ENCODE measurements at places on chromosomes 7 and 10. TPM values are rescaled to one million over a fixed set of nuclear protein-coding genes. Genes with fewer than 3 reads are reported as not detected.

Gene BMPER
- 8.5 TPM for total RNA-seq

DNA sequence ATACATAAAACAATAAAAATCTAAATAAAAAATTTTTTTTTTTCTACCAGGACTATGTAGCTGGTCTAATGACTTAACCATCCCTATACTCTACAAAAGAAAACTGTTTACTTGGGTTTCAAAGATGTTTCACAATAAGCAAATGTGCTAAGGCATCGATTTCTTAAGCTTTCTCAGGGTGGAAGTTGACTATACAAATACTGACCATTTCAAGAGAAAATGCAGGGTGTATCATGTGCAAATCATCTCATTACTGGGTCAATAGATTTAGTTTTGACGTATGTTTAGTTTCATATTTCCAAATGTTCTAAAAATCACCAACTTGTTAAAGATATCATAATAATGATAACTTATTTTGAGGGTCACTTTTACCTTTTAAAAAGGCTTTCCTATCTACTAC lies 7.5 kb downstream of the NRP1 start:
- no peak overlapping the region for H3K4me3 ChIP-seq
- peaks cover 22% of the 10 kb centered on the region for H3K4me1 ChIP-seq
- H3K27ac ChIP-seq = no peak overlapping the region
- H3K36me3 ChIP-seq = peaks cover 12% of the 10 kb centered on the region
- H3K27me3 ChIP-seq = no peaks in the 10 kb centered on the region

DNA sequence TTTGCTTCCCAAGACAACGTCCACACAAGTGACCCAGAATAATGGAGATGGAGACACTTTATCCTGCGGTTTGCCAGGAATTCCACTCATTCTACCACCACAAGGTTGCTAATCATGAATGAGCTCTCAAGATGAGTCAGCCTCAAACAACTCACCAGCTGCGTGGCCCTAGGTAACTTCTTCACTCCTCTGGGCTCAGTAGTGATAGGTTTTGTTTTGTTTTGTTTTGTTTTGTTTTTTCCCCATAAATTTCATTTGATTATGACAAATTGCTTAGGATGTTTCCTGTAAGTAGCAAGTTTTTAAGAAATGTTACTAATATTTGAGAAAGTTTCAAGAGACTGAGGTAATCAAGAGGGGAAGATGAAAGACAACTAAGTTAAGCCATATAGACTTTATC lies 286.8 kb downstream of the PARD3 start:
- no peak overlapping the region for H3K27ac ChIP-seq
- H3K27me3 ChIP-seq = no peaks in the 10 kb centered on the region
- H3K36me3 ChIP-seq = no peaks in the 10 kb centered on the region

Gene TEX47
- total RNA-seq = not detected

DNA sequence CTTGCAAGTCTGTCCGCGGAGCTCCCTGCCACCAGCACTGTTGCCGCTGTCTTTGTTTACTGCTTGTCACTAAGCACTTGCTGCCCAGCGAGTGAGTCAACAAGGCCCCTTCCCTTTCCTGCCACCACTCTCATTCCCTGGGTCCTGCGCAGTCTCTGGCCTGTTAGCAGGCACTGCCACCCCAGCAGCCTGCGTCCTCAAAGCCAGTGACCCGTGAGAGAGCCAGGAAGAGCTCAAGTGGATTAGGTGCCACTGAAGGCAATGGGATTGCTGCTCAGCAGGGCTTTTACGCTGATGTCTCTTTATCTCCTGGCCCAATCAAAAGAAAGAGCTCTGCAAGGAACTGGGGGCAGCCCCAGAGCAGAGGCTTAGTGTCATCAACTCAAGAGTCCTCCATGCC lies at the start of gene FRMPD2:
FRMPD2 (minus strand) TSS at position 61 of the 400 bp plus-strand sequence. CDS start 129 bp downstream, outside the sequence.
- H3K4me1 ChIP-seq = no peaks in the 10 kb centered on the region
- H3K36me3 ChIP-seq = no peaks in the 10 kb centered on the region
- H3K4me3 ChIP-seq = no peak within 1 kb of the TSS
- H3K27me3 ChIP-seq = no peaks in the 10 kb centered on the region
- H3K27ac ChIP-seq = no peak within 1 kb of the TSS

Gene PON3
- total RNA-seq = 256 TPM

- peak; percentile 85 for DNase-seq
- no peaks in the 10 kb centered on the region for H3K36me3 ChIP-seq
- H3K27ac ChIP-seq = peak within 1 kb of the TSS; percentile 98
- peaks cover 20% of the 10 kb centered on the region for H3K4me1 ChIP-seq
Measured at GRCh38 chr7:100015232-100016214, at the start of gene ZKSCAN1. Gene ZKSCAN1 (plus strand): TSS chr7:100015596. CDS start chr7:100023507, 7,911 bp downstream.

DNA sequence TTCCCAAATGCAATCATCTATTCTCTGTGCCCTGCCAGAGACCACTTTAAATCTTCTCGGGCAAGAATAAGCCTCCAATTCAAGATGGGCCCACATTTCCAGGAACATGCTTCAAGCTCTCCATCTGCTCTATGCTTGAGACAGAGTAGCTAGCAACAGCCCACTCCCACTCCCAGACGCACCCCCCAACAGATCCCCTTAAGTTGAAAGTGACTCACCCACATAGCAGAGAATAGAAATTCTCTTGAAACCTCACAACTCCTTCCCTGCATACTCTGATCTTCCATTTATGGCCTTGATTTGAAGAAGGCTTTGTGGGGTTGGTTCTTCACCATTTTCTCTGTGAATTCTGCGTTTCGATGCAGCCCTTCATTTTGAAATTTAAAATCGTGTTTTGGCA lies 604.0 kb downstream of the INHBA start:
- no peaks in the 10 kb centered on the region for H3K36me3 ChIP-seq
- H3K27ac ChIP-seq = no peak overlapping the region
- H3K27me3 ChIP-seq = no peaks in the 10 kb centered on the region

GRCh38 chr7:134922720-134923704 lies 63.3 kb upstream of the AGBL3 start:
- peaks cover 5% of the 10 kb centered on the region for H3K4me1 ChIP-seq
- no peaks in the 10 kb centered on the region for H3K27me3 ChIP-seq
- no peak overlapping the region for H3K27ac ChIP-seq

DNA sequence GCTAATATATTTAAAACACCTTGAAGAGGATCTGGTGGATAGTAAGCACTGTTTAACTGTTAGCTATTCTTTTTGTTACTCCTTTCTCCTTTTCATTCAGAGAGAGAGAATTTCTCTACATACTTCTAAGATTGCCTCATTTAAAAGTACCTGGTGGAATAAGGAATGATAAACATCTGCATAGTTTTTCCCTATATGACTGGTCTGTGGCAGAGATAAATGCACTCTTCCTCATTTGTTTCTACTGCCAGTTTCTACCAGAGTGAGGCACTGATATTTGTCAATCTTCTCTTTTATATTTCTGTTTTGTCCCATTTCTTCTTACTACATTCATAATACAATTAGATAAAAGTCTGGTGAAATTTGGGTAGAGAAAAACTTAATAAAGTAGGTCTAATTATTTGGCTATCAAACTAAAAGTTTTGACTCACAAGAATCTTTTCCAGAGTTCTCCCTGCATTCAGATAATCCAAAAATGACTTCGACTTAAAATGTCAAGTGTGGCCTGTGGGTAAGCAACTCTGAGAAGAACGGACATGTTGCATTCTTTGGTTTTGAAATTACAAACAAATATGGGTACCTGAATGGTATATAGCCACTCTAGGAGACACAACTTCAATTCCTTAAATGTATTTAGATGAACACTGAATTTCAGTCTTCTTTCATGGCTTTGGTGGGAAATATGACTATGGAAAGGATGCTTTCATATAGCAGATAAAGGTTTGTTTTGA lies 38.8 kb downstream of the RNLS start:
- no peak overlapping the region for H3K27ac ChIP-seq
- H3K4me3 ChIP-seq = no peak overlapping the region
- no peaks in the 10 kb centered on the region for H3K27me3 ChIP-seq
- H3K4me1 ChIP-seq = peaks cover 6% of the 10 kb centered on the region

- DNase-seq = no peak
- H3K27me3 ChIP-seq = no peaks in the 10 kb centered on the region
- H3K27ac ChIP-seq = no peak overlapping the region
- H3K4me3 ChIP-seq = no peak overlapping the region
- H3K4me1 ChIP-seq = peaks cover 6% of the 10 kb centered on the region
- H3K36me3 ChIP-seq = peaks cover 42% of the 10 kb centered on the region
Measured at GRCh38 chr7:73509463-73509862, 12.6 kb downstream of the BAZ1B start.

DNA sequence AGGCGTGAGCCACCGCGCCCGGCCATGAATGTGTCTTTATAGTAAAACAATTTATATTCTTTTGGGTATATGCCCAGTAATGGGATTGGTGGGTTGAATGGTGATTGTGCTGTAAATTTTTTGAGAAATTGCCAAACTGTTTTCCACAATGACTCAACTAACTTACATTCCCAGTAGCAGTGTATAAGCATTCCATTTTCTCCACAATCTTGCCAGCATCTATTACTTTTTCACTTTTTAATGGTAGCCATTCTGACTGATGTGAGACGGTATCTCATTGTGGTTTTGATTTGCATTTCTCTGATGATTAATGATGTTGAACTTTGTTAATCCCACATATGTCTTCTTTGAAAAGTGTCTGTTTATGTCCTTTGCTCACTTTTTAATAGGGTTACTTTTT lies 1187.9 kb downstream of the XPNPEP1 start:
- H3K27ac ChIP-seq = no peak overlapping the region
- no peaks in the 10 kb centered on the region for H3K27me3 ChIP-seq
- H3K36me3 ChIP-seq = no peaks in the 10 kb centered on the region
- no peaks in the 10 kb centered on the region for H3K4me1 ChIP-seq

- no peak overlapping the region for H3K4me3 ChIP-seq
- H3K27ac ChIP-seq = no peak overlapping the region
- no peaks in the 10 kb centered on the region for H3K27me3 ChIP-seq
- no peaks in the 10 kb centered on the region for H3K4me1 ChIP-seq
- DNase-seq = no peak
Measured at GRCh38 chr7:110867771-110868170, 223.2 kb upstream of the LRRN3 start.

- no peaks in the 10 kb centered on the region for H3K27me3 ChIP-seq
- peak; percentile 5 for DNase-seq
- H3K4me1 ChIP-seq = no peaks in the 10 kb centered on the region
- H3K36me3 ChIP-seq = no peaks in the 10 kb centered on the region
- no peak overlapping the region for H3K4me3 ChIP-seq
Measured at GRCh38 chr10:49090696-49091380, 24.5 kb downstream of the VSTM4 start.

DNA sequence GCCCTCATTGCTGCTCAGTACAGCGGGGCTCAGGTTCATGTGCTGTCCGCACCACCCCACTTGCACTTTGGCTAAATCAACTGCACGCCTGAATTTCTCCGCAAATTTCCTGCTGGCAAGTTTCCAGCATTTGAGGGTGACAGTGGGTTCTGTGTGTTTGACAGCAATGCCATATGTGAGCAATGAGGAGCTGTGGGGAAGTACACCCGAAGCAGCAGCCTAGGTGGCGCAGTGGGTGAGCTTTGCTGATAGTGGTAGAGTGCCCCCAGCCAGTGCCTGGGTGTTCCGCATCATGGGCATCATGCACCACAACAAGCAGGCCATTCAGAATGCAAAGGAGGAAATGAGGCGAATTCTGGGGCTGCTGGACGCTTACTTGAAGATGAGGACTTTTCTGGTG lies 103.9 kb upstream of the POT1 start:
- H3K27ac ChIP-seq = no peak overlapping the region
- DNase-seq = no peak
- no peaks in the 10 kb centered on the region for H3K36me3 ChIP-seq
- H3K4me1 ChIP-seq = no peaks in the 10 kb centered on the region
- no peak overlapping the region for H3K4me3 ChIP-seq

Gene KNDC1
- 0.61 TPM for total RNA-seq

Gene WDFY4
- total RNA-seq = 3.3 TPM

DNA sequence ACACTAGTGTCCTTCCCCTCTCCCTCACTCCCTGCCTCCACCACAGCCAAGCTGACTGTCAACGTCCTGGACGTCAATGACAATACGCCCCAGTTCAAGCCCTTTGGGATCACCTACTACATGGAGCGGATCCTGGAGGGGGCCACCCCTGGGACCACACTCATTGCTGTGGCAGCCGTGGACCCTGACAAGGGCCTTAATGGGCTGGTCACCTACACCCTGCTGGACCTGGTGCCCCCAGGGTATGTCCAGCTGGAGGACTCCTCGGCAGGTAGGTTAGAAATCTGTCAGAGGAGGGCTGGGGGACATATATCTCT lies 24.9 kb upstream of the VSIR start:
- no peak overlapping the region for H3K27ac ChIP-seq
- no peak for DNase-seq
- no peak overlapping the region for H3K4me3 ChIP-seq
- no peaks in the 10 kb centered on the region for H3K27me3 ChIP-seq
- H3K4me1 ChIP-seq = peaks cover 8% of the 10 kb centered on the region

Gene SHLD2
- 11.7 TPM for total RNA-seq

Gene TMEM273
- total RNA-seq = 9.5 TPM

GRCh38 chr10:70617798-70618568 lies 15.4 kb upstream of the PRF1 start:
- no peak for DNase-seq
- no peaks in the 10 kb centered on the region for H3K27me3 ChIP-seq
- H3K4me3 ChIP-seq = no peak overlapping the region
- no peak overlapping the region for H3K27ac ChIP-seq

DNA sequence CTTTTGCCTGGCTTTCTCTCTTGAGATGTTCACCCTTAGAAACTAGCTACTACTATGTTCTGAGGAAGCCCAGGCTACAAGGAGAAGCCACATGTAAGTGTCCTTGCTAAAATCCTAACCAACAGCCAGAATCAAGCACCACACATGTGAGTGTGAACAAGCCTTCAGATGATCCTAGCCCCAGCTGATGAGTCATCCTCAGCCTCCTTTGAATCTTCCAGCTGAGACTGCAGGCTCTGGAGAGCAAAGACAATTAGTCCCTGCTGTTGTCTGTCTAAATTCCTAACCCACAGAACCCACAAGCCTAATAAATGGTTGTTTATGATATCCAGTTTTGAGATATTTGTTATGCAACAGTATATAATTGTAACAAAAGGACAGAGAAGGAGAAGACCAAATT lies 92.8 kb upstream of the TAC1 start:
- no peak overlapping the region for H3K27ac ChIP-seq
- H3K4me1 ChIP-seq = no peaks in the 10 kb centered on the region
- DNase-seq = no peak
- H3K27me3 ChIP-seq = no peaks in the 10 kb centered on the region

DNA sequence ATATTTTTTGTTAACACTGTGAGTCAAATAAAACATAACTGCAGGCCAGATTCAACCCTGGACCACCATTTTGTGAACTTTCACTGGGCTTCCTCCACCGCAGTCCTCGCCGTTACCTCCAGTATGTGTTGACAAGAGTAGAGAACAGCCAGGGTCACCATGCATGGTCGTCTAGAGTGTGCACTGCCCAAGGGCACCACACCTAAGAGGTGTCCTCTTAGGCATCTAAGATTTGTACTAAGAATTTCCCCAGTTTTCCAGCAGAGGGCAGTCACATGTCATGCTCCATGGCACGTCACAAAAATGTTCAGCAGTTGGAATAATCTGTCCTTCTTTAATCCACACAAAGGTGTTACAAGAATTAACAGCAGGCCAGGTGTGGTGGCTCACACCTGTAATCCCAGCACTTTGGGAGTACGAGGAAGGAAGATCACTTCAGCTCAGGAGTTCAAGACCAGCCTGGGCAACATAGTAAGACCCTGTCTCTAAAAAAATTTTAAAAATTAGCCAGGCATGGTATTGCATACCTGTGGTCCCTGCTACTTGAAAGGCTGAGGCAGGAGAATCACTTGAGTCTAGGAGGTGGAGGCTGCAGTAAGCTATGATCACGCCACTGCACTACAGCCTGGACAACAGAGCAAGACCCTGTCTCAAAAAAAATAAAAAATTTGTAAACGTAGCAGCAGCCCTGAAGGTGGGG lies 71.2 kb upstream of the FOXK1 start:
- no peaks in the 10 kb centered on the region for H3K4me1 ChIP-seq
- DNase-seq = no peak
- no peaks in the 10 kb centered on the region for H3K36me3 ChIP-seq
- H3K4me3 ChIP-seq = no peak overlapping the region

All from liver (tissue), 10 donors.